ENCODE measurements at places on chromosomes 12 and 14.

DNA sequence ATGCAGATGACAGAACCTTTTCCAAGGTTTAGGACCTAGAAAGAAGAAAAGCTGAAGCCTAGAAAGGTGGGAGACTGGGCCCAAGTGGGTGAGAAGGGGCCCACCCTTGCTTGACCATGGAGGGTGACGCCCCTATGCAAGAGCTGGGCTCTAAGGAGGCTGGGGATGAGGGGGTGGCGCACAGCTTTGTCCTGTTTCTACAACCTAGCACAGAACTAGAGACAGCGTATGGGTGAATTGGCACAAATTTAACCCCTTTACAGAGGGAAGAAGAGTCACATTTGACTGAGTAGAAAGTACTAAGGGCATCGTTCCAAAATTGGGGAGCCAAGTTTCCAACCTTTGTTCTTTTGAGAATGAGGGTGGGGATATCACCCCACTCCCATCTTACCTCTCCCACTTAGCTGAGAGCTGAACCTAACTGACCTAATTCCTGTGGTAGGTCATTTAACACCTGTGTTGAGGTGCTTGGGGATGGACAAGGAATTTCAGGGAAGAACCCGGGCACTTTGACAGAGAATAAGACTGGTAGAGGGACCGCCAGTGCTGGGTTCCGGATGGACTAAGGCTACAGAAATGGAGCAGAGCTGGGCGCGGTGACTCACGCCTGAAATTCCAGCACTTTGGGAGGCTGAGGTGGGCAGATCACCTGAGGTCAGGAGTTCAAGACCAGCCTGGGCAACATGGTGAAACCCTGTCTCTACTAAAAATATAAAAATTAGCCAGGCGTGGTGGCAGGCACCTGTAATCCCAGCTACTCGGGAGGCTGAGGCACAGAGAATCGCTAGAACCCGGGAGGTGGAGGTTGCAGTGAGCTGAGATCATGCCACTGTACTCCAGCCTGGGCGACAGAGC is 5.2 kb downstream of the NFKBIA start:
- DNase-seq: no peak

DNA sequence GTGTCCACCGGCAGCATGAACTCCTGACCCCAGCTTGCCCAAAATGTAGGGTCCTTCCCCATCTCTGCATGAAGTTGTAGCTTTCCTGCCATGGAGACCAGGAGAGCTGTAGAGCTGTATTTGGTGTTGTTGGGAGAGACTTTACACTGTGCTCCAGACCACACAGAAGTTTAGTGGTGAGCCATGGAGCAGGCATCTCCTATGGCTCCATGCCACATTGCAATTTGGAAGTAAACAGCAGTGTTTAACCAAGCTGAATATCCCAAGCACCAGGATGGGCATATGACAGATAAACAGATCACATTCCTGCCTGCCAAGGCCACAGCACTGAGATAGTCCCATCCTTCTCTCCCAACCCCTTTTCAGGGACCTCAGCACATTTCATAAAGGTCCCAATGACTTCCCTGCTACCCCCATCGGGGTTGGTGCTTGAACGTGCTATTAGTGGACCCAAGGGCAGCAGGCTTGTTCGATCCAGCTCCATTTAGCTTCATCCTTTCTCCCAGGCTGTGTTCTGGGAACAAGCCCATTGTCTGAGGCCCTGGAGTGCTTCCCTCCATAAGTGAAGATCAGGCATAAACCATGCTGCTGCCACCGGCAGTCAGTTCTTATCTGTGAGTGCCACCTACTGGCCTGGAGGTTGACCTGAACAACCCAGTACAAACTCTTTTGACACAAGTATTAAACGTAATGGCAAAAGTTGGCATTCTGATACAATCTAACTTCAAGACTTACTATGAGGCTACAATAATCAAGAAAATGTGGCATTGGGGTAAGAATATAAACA is 172.3 kb upstream of the ATXN7L3B start:
- peak; percentile 33 for DNase-seq

- DNase-seq: no peak
Measured at GRCh38 chr12:29771786-29772185, 12.0 kb downstream of the TMTC1 start.

DNA sequence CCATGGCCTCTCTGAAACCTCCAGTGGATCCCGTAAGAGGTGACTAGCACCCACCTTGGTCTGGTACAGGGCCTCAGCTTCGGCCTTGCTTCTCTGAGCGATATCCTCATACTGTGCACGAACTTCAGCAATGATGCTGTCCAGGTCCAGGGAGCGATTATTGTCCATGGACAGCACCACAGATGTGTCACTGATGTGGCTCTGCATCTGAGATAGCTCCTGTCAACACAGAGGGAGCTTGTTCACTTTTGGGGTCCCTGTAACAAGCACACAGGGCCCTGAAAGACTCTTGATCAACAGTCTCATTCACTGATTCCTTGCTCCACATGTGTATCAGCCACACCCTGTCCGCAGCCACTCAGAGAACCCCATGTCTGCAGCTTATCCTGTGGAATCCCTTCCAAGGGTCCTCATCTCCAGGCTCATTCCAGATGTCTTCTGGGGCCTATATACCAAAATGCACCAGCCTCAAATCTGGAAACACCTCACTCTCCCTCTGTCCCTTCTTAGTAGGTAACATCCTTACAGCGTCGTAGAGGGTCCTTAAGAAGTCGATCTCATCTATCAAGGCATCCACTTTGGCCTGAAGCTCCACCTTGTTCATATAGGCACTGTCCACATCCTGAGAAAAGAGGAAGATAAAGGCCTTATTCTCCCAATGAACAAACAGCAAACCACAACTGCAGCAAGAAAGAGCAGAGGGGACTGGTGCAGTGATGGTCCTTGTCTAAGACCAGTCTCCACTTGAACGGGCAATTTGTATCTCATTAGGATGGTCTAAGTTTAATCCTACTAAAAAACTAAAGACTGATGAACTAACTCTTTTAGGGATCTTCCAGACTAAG is 3.5 kb downstream of the KRT3 start:
- no peak for DNase-seq

GRCh38 chr14:61899497-61899896 is 137.3 kb downstream of the SNAPC1 start:
- no peak for DNase-seq

DNA sequence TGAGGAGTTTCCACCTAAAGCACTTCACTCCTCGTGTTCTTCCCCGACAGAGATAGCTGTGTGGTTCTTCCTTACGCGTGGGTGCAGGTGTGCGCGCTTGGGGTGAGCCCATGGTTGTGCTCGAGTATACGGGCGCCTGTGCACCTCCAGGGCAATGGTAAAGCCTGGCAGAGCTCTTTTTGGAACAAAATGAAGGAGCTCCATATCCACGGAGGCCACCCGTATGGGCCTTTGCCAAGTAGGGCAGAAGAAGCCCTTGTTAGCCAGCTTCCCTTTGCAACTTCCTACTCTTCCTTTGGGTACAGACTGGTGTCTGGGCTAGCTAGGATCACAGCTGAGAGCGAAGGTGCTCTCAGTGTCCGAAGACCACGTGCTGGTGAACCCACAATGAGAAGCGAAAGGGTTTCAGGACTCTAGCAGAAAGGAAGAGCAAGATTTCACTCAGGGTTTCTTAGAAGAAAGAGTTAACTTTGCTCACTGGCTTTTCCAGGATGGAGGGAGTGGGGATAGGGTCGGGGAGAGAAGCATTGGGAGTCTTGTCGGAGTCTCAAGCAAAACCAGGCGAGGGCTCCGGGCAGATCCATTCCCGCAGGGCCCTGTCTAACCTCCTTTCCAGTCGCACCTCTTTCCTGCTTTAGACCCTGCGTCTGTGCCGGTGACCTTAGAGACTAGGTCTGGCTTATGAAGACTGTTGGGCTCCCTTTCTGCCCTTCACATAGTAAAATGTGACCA is 960 bp upstream of the LRFN5 start:
- no peak for DNase-seq

- no peak for DNase-seq
Measured at GRCh38 chr12:2140858-2141519, 88.2 kb downstream of the CACNA1C start.

DNA sequence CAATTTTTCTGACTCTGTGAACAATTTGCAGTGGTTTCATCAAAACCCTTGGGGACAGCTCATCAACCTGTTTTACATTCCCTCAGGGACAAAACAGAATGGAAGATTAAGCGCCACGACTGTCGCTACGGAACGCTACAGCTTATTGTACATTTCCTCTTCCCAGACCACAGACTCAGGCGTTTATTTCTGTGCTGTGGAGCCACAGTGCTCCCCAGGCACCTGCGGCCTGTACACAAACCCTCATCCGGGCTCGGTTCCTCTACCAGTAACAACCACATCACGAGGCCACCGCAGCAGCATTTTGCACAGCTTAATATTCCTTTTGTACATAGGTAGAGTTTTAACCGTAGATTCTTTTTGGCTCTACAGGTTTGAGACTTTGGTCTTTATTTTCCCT is 397.4 kb upstream of the OR4E1 start:
- DNase-seq: peak; percentile 93

DNA sequence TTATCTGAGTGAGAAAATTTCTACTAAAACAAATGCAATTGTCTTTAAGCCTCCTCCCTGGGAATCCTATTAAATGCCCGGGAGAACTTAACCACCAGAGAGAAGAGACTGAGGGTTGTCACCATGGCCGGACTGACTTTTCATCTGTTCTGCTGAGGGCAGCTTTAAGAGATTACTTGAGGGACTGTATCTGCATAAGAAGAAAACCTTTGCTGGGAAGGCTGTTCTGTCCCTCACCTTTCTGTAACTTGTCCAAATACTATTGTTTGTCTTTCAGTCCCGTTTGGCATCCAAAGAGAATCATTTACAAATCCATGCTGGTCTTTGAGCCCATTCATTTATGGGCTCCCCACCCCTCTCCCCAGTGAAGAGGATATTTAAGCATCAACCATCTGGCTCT is 306.3 kb upstream of the FLRT2 start:
- DNase-seq: no peak

DNA sequence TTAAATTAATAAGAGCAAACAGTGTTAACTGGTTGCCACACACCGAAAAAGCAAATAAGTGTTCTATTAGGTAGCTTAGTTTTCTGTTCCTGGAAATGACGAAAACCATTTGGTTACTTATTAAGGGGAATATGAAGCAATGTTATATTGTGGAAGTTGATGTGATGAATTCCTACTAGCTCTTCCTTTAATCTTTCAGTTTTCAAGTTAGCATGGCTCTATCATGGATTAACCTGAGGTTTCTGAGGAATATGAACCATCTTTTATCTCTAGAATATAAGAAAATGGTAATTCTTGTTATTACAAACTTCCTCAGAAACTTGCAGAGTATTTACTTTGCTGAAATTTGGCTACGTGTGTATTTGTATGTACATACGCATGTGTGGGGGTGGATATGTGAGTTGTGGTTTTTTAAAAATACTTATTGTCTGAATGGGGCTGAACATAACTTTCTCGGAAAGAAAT is 245.7 kb downstream of the KCNC2 start:
- no peak for DNase-seq

DNA sequence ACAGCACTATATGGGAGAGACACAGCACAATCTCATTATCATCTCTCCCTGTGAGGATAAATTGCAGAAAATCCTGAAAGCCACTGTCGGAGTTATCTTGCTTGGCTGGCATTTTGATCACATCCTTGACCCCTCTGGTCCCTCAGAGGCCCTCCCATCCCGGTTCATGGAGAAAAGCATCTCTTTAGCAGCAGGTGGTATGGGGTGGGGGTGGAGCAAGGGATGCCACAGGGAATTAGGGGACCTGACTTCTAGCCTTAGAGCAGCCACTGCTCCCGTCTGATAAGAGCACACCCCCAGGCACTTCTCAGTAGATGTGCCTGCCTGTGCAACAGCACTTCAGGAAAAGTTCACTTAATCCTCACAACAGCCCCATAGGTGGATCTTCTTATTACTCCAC is 38.6 kb downstream of the GRIN2B start:
- DNase-seq: no peak

DNA sequence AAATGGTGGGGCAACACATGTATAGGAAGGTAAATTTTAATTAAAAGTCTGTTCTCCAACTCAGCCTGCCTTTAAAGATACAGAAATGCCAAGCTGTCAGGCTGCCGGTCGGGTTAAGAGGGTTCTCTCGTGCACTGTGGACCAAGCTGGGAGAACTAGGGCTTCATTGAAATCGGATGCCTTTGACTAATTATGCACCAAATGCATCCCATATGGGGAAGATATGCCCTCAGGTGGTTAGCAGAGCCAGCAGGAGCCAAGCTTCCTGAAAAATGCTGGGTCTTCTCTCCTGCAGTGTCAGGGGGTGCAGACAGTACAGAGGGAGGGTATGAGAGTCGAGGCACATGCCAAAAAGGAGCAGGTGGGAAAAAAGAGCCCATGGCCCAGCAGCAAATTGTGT is 236.1 kb downstream of the CACNA1C start:
- DNase-seq: no peak

- no peak for DNase-seq
Measured at GRCh38 chr12:121861636-121862254, 3.1 kb upstream of the HPD start.

DNA sequence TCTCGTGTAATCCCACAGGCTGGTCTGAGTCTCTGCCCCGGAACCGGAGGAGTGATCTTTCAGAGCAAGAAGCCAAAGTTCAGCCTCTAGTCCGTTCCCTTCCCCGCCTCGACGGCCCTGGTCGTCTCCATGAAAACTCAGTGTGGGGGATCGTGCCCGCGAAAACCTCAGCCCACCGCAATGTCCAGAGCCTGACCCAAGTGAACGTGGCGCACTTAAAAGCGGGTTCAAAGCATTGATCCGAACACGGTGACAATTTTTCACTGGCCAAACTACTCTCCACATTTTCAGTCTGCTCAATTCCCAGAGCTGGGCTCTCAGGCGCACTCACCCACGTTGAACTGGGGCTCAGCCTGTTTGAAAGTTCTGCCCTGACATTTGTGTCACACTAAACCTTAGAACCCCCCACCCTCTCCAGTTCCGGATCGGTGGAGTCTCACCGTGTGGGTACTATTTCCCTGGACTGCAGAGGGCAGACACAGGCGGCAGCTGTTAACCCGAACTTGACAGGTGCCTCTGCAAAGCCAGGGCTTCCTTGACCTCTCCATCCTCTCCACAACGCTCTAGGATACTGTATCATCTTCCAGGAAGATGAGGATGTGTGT is 886 bp upstream of the PRICKLE1 start:
- no peak for DNase-seq

DNA sequence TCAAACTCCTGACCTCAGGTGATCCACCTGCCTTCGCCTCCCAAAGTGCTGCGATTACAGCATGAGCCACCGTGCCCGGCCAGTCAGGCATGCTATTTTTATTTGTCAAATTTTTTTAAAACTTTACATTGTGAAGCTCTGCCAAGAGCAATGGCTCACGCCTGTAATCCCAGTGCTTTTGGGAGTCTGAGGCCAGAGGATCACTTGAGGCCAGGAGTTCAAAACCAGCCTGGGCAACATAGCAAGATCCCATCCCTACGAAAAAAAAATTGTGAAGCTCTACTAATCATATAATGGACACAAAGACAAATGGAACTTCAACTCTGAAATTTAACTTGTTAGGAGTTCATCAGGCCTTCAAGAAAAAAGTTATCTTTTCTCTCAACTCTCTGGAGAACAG is 1.9 kb downstream of the R3HDM2 start:
- no peak for DNase-seq
